SIG-M5 (cell line): ENCODE measurements at places on chromosomes 13 and 19.

DNA sequence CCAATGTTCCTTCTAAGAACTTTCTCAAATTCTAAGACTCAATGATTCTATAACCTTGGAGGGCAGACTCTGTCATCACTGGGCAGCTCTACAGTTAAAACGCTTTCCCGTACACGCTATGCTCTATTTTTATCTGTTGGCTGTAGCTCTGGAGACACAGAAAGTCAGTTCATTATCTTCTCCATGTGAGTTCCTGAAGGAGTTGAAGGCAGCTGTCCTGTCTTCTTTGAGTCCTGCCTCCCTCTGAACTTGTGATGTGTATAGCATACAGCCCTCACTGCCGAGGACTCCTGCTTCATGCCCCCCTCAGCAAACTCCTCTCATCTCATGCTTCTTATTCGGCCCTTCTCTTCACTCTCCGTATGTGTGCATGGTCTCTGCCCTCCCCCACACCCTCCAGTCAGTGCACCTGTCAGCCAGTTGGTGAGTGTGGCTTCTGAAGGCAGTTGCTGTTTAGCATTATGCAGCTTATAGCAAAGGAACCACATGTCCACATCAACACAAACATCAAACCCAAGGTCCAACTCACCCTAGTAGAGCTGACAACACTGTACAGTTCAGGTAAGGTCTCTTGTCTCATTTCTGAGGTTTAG, 504.9 kb downstream of the DIAPH3 start:
- no peak for DNase-seq

DNA sequence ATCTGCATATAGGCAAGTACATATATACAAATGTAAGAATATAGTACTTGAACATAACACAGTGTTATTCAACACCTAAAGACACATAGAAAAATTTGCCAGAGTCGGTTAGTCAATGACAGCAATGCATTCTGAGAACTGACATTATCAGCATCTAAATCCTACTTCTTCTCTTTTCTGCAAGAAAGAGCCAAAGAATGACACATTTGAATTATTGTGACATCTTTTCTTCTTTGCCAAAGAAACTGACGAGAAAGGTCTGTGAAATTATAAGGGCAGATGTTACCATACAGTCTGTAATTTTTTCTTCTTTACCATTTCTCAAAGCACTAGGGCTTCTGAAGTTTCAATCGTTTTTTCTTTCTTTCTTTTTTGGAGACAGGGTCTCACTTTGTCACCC, 350.9 kb upstream of the NBEA start:
- DNase-seq = no peak

DNA sequence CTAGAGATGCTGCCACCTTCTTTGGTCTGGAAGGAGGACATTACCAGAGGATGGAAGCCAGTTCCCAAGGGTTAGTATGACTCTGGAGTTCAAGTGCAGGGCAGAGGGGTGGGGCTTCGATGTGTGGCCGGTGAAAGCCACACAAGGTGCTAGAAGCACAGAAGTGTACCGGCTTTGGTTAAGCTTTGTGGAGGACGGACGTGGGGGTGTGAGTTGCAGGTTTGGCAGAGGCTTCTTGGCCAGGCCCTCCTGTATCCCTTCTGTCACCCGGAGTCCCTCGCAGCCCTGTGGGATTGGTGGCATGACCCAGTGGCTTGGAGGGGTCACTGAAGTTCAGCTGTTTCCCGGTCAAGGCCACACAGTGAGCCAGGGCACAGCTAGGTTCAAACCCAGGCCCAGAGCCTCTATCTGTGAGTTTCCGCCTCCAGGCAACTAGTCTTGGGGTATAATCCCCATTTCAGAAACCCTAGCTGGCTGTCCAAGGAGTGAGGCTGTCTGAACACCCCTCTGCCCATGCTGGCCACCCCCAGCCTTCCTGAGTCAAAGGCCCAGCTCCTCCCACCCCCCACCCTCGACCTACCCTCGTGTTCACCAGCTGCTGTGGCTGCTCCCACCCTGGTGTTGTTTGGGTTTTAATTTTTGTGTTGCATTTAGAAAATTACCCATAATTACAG, 4.6 kb upstream of the SSBP4 start:
- DNase-seq = no peak

DNA sequence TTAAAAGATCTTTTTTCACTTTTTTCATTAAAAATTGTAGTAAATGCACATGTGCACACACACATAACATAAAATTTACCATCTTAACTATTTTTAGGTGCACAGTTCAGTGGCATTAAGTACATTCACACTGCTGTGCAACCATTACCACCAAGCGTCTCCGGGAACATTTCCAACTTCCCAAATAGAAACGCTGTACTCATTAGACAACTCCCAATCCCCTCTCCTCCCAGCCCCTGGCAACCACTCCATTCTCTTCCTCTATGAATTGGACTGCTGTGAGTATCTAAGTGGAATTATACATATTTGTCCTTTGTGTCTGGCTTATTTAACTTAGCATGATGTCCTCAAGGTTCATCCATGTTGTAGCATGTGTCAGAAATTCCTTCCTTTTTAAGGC, 11.6 kb downstream of the GJB2 start:
- DNase-seq = no peak

GRCh38 chr19:10557603-10558197, 8.1 kb downstream of the KRI1 start:
- no peak for DNase-seq

GRCh38 chr13:98653463-98653985, 76.6 kb upstream of the STK24 start:
- no peak for DNase-seq

- DNase-seq = no peak
Observed at GRCh38 chr19:11964496-11964857, 363 bp upstream of the ZNF763 start.

DNA sequence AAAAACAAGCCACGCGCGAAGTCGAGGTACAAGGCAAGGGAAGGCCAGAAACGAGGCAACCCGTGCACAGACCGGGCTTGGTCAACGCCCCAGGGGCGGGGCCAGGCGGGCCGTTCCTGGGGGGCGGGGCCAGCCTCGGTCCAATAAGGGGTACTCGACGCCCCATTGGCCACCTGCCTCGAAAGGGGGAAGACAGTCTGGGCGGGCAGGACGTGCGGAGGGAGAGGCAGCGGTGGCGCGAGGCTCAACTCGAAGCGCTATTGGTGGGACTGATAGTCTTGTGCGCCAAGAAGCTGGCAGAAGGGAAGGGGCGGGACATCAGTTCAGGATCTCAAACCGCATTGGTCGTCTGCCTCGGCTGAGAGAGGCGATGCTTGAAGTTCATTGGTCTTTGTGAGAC, at the start of gene LYPD4:
Gene LYPD4, minus strand, starts transcription at position 83 of the 400 bp plus-strand sequence. CDS start 5,398 bp downstream, outside the sequence.
- no peak for DNase-seq
